Activated CD8-positive, alpha-beta memory T cell treated with anti-CD3 and anti-CD28 coated beads for 1 hour (primary cell): ENCODE measurements at places on chromosomes 16 and 17.

GRCh38 chr17:4944554-4945175 is 3.7 kb downstream of the PFN1 start:
- DNase-seq = no peak

- DNase-seq = no peak
Measured at GRCh38 chr17:83154311-83155127, 75.1 kb downstream of the METRNL start.

- no peak for DNase-seq
Measured at GRCh38 chr17:43015579-43015978, 6.6 kb downstream of the VAT1 start.

DNA sequence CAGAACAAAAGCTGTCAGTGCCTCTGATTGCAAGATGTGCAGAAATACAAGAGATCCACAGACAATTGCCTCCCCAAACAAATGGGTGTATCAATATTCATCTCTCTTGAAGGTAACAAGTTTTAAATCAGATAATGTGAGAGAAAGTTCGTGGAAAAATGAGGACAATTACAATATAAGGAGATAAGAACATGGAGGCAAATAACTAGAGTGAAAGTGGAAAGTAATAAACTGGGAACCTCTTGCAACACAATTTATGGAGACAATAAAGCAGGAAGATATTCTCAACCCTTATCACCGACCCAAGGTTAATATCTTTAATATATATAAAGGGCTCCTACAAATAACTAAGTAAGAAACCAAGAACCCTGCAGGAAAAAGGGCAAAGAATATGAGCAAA is 14.2 kb upstream of the KRT19 start:
- no peak for DNase-seq

DNA sequence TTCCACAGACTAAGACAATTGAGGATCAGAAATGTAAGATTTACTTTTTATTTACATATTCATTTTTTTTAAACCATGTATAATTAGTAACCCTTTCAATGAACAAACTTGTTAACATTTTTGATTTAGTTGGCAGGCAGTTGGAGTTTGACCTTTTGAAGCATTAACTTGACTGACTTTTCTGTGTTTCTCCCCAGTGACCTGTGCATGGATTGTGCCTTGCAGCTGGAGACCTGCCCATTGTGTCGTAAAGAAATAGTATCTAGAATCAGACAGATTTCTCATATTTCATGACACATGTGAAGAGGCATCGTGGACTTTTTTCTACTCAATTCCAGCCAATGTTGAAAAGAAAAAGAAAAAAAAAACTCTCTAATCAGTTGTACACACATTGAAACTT is 6.4 kb upstream of the ARL2BP start:
- no peak for DNase-seq

DNA sequence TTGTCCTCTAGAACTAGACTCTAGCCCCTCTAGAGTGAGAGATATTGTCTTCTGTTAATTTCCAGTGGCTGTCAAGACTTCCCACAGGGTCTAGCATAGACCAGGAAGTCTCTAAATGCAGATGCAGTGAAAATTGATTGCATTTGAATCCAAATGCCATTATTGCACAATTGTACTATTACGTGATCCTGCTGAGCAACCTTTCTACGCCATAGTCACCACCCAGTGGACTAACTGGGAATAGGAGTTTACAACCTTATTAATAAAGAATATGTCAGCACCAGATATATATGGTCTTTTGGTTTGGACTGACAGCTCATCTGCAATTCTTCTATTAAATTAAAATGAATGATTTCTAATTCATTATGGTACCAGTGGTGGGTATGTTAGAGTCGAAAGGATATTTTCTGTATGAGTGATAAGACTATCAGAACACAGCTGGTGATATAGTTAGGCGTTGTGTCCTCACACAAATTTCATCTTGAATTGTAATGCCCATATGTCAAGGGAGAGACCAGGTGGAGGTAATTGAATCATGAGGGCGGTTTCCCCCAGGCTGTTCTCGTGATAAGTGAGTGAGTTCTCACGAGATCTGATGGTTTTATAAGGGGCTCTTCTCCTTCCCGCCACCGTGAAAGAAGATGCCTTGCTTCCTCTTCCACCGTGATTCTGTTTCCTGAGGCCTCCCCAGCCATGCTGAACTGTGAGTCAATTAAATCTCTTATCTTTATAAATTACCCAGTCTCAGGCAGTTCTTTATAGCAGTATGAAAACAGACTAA is 138.9 kb upstream of the CA10 start:
- DNase-seq = no peak

GRCh38 chr16:15757630-15758251 is 99.1 kb downstream of the MYH11 start:
- DNase-seq = no peak

- DNase-seq = no peak
Measured at GRCh38 chr16:57508035-57508425, 21.7 kb upstream of the DOK4 start.

DNA sequence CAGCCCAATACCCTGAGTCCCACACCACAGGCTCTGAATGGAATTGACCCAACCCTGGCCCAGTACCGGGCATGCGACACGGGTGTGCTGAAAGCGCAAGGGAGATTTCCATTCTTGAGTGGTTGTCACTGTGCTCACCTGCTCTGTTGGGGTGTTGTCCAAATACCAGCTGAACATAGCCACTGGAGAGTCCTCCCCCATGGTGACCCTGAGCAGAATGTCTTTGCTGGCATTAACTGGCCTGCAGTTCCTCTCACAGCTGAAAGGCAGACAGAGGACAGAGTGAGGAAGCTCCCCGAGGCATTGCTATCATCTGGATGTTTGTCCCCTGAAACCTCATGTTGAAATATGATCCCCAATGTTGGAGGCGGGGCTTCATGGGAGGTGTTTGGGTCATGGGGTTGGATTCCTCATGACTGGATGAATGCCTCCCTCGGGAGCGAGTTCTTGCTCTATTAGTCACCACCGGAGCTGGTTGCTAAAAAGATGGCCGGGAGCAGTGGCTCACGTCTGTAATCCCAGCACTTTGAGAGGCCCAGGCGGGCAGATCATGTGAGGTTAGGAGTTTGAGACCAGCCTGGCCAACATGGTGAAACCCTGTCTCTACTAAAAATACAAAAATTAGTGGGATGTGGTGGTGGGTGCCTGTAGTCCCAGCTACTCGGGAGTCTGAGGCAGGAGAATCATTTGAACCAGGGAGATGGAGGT is 57.3 kb upstream of the BCO1 start:
- no peak for DNase-seq

DNA sequence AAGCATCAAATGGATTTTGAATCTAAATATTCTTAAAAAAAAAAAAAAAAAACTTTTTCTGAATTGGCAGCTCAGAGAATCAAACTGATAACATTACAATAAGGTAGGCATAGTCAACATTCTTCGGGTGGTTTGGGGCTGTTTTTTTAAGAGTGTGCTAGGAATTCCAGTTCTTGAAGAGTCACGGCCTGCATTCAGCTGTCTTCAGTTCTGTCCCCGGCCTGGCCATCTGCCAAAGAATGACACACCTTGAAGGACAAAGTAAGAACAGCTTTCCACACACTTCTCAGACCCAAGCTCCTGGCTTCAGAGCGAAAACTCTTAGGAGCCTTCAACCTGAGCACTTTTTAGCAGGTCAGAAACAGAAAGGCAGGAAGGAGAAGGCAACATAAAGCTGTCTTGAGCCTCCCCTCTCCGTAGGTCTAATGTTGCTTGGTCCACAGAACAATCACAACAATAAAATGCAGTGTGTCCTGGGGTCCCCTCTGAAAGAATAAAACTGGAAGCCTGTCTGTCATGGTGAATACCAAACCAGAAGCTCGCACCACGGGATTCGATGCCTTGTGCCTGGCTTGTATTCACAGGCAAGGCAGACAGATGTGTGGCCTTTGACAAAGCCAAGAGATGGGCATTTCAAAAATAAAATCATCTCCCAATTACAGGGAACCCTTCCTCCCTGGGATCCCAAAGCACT is 524.4 kb upstream of the ZFHX3 start:
- no peak for DNase-seq

GRCh38 chr16:4330277-4330874 is 14.5 kb downstream of the GLIS2 start:
- DNase-seq = no peak

- no peak for DNase-seq
Measured at GRCh38 chr16:52537516-52537915, 9.4 kb downstream of the TOX3 start.

DNA sequence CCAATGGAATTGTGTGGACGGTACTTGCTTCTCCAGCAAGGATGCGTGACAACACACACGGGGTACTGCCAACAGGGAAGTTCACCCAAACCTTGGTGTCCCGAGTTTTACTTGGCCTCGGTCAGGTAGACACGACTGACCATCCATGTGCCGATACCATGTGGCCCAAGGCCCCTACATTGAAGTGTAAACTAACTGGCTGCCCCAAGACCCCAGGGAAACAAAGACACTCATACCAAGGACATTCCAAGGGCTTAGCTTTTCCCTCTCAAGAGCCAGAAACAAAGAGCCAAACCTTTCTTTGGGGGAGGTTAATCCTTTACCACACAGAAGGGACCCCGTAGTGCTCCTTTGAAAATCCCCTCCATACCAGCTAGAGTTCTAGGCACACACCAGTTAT is 215.9 kb upstream of the TNRC6C start:
- no peak for DNase-seq

- DNase-seq = no peak
Measured at GRCh38 chr17:74759941-74760340, 11.5 kb downstream of the NHERF1 start.

GRCh38 chr16:14035092-14035491 is 36.0 kb upstream of the MRTFB start:
- no peak for DNase-seq

- DNase-seq = no peak
Measured at GRCh38 chr16:69745959-69746358, 8.8 kb downstream of the NOB1 start.

GRCh38 chr17:49406421-49407061 is 8.1 kb downstream of the PHB1 start:
- no peak for DNase-seq

DNA sequence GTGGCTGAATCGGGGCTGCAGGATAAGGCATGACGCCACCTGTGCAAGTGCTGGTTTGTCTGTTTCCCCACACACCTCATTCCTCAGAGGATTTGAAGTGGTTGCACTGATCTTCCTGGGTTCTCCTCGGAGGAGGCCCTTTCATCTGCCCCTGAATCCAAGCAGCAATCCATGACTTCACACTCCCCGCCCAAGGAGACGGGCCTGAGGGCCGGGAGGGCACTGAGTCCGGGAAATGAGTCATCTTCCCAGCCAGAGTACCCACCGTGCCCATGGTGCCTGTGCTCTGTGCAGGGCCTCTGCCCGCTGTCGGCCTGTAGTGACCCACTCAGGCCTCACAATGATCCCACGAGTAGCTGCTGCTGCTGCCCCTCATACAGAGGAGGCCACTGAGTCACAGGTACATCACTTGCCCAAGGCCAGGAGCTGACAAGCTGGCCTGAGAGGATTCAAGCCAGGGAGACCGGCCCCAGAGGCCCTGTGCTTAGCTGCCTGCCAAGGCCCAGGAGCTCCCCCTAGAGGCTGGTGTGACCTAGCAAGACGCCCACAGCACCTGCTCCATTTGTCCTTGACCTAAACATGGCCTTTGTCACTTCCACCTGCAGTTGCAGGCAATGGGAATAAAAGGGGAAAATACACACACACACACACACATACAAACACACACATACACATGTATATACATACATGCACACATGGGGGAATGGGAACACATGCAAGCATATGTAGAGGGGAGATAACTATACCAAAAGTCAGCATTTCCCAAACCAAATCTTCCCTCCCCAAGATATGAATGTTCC is 240.0 kb downstream of the C16orf95 start:
- DNase-seq = no peak

GRCh38 chr17:35889818-35890773 is 9.9 kb upstream of the CCL5 start:
- no peak for DNase-seq

GRCh38 chr17:82212331-82213250 is at the start of gene CCDC57:
Gene CCDC57, minus strand, starts transcription at chr17:82212842. Its CDS starts 10,898 bp downstream, at chr17:82201944.
- peak; percentile 59 for DNase-seq

- DNase-seq = no peak
Measured at GRCh38 chr16:68339214-68339613, 28.4 kb downstream of the PRMT7 start.

DNA sequence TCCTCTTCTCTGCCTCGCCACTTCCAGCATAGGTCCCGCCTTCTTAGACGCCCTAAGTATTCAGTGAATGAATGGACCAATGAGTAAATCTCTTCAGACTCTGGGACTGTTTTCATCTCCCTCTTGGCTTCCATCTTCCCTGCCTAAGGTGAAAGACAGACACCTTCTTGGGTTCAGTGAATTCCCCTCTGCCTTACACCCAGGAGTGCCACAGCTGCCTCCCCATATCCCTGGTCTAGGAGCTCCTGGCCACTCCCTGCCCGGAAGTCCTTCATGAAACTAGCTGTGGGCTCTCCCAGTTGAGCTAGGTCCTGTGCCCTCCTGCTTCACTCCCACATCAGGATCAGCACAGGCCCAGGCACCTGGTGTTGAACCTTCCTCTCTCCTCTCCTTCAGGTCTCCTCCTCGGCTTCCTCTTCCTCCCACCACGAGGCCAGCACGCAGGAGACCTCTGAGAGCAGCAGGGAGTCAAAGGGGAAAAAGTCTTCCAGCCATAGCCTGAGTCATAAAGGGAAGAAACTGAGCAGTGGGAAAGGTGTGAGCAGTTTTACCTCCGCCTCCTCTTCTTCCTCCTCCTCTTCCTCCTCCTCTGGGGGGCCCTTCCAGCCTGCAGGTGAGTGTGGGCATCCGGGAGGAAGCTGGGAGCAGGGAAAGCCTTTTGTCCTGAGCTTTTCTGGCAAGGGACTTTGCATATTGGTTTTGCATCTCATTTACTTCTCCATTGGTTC is 10.3 kb downstream of the MLLT6 start:
- DNase-seq = no peak

- DNase-seq = no peak
Measured at GRCh38 chr17:49104511-49105074, 28.0 kb upstream of the B4GALNT2 start.

DNA sequence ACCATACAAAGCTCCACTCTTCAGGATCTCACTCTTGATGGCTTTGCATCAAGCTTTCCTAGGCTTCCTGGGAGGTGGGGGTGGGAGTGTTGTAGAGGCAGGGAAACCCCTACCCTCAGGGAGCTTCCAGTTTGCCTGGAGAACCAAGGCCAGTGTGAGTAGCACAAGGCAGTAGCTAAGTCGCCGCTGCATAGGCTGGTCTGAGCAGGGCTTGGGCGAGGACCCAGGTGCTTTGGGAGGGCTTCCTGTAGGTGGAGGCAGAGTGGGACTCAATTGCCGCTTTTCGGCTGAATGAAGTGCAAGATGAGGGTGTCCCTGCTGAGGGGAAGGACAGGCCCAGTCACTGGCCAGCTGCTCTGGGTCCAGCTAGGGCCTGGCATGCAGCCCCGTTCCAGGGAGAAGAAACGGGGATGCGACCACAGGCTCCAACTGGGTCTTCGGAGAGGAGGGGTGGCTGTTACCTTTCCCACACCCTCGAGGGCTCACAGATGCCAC is 3.9 kb downstream of the CD79B start:
- DNase-seq = no peak

GRCh38 chr16:4700380-4700996 is 7.1 kb downstream of the NUDT16L1 start:
- DNase-seq = no peak

GRCh38 chr16:70160821-70161220 is 12.8 kb upstream of the CLEC18C start:
- DNase-seq = no peak
